NCI-H1048 (cell line): ENCODE measurements at places on chromosomes 5 and 9.

- no peak for DNase-seq
Measured at GRCh38 chr5:134245692-134246091, 19.8 kb upstream of the PPP2CA start.

DNA sequence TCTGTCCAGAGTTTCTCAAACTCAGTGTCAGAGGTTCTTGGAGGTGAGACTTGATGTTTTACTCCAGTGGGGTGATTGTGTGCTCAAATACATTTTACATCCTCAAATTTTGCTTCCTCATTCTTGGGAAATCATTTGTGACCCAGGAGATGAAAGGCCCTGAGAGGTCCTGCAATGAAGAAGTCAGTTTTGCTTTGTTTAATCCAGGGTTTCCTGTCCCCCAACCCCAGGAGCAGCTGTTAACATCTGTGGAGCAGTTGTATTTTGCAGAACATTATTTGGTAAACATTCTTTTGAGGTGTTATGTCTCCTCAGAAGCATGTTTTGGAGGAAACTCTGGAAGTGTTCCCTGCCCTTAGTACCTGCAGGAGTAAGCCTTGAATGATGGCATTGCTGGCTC, 59.8 kb downstream of the DAB2IP start:
- no peak for DNase-seq

- no peak for DNase-seq
Measured at GRCh38 chr9:132125944-132126679, 35.7 kb upstream of the NTNG2 start.

GRCh38 chr9:116342941-116343340, 189.3 kb downstream of the PAPPA start:
- DNase-seq: no peak

- DNase-seq: no peak
Measured at GRCh38 chr5:128669803-128670202, 131.8 kb upstream of the FBN2 start.

GRCh38 chr9:3511551-3511950, 14.2 kb downstream of the RFX3 start:
- no peak for DNase-seq
